Activated CD8-positive, alpha-beta memory T cell treated with anti-CD3 and anti-CD28 coated beads for 48 hours (primary cell): ENCODE measurements at places on chromosomes 4 and X.

GRCh38 chrX:105483011-105483410 lies 262.5 kb upstream of the TEX13A start:
- no peak for DNase-seq

DNA sequence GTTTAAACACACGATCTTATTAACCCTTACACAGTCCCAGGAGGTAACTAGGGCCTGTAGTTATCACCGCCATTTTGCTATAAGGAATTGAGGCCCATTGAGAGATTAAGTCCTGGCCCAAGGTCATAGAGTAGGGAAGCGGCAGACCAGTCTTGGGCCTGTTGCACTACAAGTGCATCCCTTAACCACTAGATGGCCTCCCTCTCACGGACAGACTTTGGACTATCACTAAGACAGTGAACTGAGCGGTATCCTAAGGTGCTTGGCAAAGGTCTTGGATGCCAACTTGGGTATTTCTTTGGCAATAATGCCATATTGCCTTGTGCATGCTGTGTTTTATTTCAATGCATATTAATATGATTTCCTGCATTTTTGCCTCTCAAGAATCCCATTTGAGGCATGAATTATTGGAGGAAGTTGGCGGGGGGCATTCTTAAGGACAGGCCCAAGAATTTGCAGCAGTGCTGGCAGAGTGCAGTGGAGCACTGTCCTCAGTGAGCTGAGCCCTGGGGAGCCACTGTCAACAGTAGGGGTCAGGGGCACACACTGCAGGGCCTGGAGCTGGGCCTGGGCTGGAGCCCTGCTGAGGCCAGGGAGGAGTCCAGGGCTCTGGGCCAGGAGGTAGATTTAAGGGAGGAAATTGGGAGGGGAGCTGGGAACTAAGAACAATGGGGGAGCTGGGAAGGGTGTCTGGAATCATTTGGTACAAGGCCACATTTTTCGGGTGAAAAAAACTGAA lies 147.4 kb downstream of the SMIM20 start:
- no peak for DNase-seq

DNA sequence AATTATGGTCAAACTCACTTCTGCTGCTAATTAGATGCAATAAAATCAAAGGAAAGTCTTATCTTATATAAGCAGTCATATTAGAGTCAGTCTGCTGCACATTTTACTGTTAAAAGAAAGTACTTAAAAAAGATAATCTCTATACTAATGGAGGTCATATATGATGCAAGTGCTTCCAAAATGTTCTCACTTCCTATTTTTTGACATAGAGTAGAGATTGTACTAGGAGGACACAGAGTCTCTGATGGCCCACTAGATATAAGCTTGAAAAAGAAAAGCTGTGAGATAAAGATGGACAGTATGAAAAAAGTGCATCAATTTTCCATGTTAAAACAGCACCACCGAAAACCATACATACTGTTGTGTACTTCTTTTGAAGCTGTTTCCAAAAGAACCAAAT lies 196.9 kb downstream of the KLHL13 start:
- DNase-seq: no peak

DNA sequence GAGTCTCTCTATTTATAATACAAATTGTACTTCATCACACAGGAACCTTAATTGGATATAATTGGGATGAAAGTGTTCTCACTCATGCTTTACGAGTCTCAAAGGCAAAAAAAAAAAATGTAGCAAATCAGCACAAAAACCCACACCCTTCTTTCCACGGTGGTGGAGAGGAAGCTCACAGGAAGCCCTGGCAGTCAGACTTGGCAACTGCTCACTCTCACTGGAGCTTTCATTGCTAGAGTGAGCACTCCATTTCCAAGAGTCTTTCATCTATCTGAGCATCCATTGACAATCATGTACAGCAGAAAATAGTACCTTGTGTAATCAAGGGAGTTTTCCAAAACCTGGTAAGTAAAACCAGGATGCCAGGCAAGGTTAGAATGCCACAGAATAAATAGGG lies 2159.4 kb upstream of the AGA start:
- DNase-seq: no peak

GRCh38 chr4:176653401-176654220 lies 139.1 kb downstream of the VEGFC start:
- DNase-seq: no peak

- DNase-seq: no peak
These were observed 13.7 kb downstream of the PITX2 start for GRCh38 chr4:110609044-110609750.

DNA sequence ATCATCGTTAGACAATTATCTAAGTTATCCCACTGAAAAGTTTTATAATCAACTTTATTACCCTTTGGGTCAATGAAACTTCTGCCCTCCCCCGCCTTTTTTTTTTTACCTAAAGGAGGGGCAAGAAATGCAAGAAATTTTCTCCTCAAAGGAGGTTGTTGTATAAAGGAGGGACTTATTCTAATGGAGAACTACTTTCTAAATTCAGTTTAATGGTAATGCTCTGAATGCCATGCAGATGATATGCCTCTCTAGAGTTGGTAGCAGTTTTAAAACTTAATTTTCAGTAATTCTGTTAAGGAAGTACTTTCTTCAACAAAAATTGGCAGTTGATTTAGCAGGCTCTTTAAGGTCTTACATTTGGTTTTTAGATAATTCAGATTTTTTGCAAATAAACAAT lies 23.3 kb downstream of the PDLIM5 start:
- DNase-seq: no peak

DNA sequence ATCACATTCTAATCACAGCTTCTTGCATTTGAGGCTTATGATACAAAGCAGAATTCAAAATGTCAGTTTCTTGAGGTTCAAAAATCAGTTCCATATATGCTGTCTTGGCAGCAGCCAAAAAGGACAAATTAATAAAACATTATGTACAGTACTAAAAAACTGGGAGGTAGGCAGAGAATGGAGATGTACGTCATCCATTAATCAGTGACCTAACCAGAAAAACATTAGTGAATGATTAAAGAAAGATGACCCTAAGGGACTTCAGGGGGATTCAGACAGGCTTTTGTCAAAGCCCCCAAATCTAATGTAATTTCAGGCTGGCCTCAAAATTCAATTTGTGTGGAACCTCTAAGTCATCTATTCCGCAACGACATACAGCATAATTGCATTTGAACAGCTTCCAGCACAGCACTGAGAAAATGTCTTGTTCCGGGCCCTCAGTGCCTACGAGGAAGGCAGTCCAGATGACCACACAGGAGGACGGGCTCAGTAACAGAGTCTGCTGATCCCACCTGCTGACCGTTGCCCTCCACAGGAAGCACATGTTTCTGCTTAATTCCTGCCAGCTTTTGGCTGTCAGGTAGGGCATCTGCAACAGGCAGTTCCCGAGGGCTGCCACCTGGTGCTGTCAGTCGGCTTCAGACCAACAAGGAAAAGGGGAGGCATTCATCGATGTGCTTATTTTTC lies 83.8 kb upstream of the HHIP start:
- no peak for DNase-seq

GRCh38 chr4:44165938-44166337 lies 282.7 kb downstream of the KCTD8 start:
- DNase-seq: no peak

GRCh38 chr4:20432088-20432487 lies 180.4 kb downstream of the SLIT2 start:
- no peak for DNase-seq

DNA sequence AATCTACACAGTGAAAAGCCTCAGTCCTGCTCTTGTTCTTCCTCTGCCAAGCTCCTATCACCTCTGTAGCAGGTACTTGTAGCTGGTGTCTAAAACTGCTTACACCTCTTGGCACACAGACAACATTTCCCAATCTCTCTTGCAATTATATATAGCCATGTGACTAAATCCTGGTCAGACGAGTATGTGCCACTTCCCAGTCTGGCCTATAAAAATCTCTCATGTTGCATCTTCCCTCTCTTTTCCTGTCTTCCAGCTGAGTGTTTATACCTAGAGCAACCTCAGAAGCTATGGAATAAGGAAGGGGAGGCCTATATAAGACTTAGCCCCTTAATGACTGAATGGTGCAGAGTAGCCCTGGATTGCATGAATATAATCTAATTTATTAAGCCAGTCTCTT lies 105.8 kb downstream of the RNF150 start:
- no peak for DNase-seq

- DNase-seq: no peak
These were observed at the start of gene FGF13 for GRCh38 chrX:138711399-138712347. Gene FGF13 (minus strand): TSS chrX:138711717. CDS start chrX:138711003, 714 bp downstream.

DNA sequence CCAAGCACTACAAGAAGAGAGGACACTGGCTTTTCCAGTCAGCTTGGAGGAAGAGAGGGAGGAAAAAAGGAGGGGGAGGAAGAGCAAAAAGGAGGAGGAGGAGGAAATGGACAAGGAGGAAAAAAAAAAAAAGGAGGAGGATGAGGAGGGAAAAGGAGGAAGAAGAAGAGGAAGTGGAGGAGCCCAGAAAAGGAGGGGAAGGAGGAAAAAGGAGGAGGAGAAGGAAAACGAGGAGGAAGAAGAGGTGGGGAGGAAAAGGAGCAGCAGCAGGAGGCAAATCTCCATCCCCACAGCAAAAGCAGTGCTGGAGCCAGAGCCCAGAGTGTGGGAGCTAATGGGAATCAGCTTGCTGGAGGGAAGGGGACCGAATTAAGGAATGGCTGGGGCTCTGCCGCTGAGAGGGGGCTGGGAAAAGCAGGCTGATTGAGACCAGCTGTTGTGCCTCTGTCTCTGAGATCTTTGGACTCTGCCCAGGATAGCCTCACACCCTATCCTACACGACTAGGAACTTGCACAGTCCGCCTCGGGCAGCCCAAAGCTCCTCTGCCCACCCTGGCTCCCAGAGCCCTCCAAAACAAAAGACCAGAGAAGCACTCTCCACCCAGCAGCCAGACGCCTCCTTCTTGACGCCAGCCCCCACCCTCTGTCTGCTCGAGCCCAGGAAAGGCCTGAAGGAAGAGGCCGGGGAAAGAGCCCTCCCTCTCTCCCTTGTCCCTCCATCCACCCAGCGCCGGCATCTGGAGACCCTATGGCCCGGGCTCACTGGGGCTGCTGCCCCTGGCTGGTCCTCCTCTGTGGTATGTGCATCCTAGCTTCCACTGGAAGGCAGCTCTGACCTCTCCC lies at the start of gene XPNPEP2:
Gene XPNPEP2, plus strand, starts transcription at position 514 of the 843 bp plus-strand sequence. Its CDS starts 235 bp downstream, at position 749.
- no peak for DNase-seq

DNA sequence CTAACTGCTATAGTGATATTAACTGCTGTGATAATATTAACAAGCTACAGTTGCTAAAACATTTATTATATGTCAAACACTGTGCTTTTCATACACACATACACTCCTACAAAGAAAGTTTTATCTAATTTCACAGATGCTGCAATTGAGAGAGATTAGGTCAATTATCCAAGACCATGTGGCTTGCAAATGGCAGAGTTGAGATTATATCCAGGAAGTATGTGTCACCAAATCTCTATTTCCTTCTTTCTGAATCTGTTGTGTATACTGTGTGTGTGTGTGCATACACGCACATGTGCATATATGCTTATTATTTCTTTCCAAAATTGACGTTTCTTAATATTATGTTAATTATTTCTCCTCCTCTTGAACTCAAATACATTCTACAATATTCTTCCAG lies 775.9 kb upstream of the FTHL17 start:
- DNase-seq: no peak

GRCh38 chrX:40265936-40266335 lies 168.2 kb upstream of the BCOR start:
- DNase-seq: no peak
